CD8-positive, alpha-beta memory T cell (primary cell): ENCODE measurements at places on chromosomes 7 and 10. TPM values are rescaled to one million over a fixed set of nuclear protein-coding genes. Genes with fewer than 3 reads are reported as not detected.

DNA sequence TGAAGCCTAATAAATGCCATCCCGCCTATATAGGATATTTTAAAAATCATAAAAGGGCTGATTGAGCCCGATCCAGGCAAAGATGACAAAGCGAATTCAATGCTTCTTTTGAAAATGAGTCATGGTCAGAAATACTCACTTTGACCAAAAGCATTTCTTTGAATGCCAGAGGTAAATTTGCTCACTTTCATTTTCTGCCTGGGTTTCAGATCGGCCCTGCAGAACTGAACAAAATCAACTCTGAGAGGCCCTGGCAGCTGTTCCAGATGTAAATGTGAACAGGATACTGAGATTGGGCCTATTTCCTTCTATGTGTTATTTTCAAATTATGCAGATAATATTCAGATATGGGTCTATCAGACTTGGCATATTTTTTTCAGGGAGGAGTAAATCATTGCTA is 114.8 kb upstream of the ARID5B start:
- peak overlapping the region; percentile 47 for H3K27ac ChIP-seq
- H3K27me3 ChIP-seq: no peaks in the 10 kb centered on the region
- DNase-seq: no peak
- H3K4me3 ChIP-seq: no peak overlapping the region
- H3K4me1 ChIP-seq: no peaks in the 10 kb centered on the region

DNA sequence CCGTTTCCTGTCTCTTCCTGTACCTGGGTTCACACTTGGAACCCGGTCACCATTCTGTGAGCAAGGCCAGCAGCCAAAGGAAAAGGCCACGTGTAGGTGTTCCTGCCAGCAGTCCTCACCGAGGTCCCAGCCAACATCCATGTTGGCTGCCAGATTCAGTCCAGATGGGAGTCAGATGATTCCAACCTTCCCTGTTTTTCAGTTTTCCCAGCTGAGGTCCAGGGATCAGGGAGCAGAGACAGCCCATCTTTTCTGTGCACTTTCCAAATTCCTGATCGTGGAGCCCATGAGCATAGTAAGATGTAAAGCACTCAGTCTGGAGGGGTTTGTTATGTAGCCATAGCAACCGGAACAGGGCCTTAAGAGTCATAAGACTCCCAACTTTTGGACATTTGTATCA is 3.9 kb upstream of the PVRIG start:
- no peak overlapping the region for H3K4me3 ChIP-seq
- no peak overlapping the region for H3K27ac ChIP-seq
- no peak for DNase-seq
- H3K36me3 ChIP-seq: no peaks in the 10 kb centered on the region
- no peaks in the 10 kb centered on the region for H3K27me3 ChIP-seq
- peaks cover 42% of the 10 kb centered on the region for H3K4me1 ChIP-seq

- no peaks in the 10 kb centered on the region for H3K4me1 ChIP-seq
- H3K4me3 ChIP-seq: no peak overlapping the region
- no peak for DNase-seq
- H3K36me3 ChIP-seq: no peaks in the 10 kb centered on the region
- no peaks in the 10 kb centered on the region for H3K27me3 ChIP-seq
Observed at GRCh38 chr10:129696636-129697035, 229.6 kb downstream of the MGMT start.

GRCh38 chr7:601595-602340 is 82.1 kb upstream of the PDGFA start:
- peaks cover 49% of the 10 kb centered on the region for H3K4me1 ChIP-seq
- H3K36me3 ChIP-seq: no peaks in the 10 kb centered on the region
- H3K4me3 ChIP-seq: peak overlapping the region; percentile 47
- DNase-seq: peak; percentile 76
- H3K27ac ChIP-seq: peak overlapping the region; percentile 96

GRCh38 chr10:124629415-124629814 is 114.8 kb downstream of the FAM53B start:
- no peak overlapping the region for H3K4me3 ChIP-seq
- no peak overlapping the region for H3K27ac ChIP-seq
- no peaks in the 10 kb centered on the region for H3K36me3 ChIP-seq
- DNase-seq: no peak

GRCh38 chr7:112147793-112148361 is 58.3 kb downstream of the DOCK4 start:
- H3K27ac ChIP-seq: no peak overlapping the region
- no peaks in the 10 kb centered on the region for H3K4me1 ChIP-seq

UPK3BL1 gene
- total RNA-seq: 17.3 TPM

CFAP43 gene
- total RNA-seq: 0.07 TPM

SLC29A4 gene
- 0.18 TPM for total RNA-seq

PLAU gene
- total RNA-seq: 1.2 TPM

UCN3 gene
- not detected for total RNA-seq
